Stimulated activated naive B cell treated with anti-CD40 and anti-IgM and Interleukin-4, amounts not matched to agents 10 μg/mL and 1 μg/mL and 100 μg/mL, for 72 hours (primary cell): ENCODE measurements at places on chromosomes 11 and 22.

GRCh38 chr11:75593286-75593915 is 31.3 kb downstream of the SERPINH1 start:
- no peak for DNase-seq

- no peak for DNase-seq
Measured at GRCh38 chr11:70568035-70568813, 169.9 kb downstream of the CTTN start.

DNA sequence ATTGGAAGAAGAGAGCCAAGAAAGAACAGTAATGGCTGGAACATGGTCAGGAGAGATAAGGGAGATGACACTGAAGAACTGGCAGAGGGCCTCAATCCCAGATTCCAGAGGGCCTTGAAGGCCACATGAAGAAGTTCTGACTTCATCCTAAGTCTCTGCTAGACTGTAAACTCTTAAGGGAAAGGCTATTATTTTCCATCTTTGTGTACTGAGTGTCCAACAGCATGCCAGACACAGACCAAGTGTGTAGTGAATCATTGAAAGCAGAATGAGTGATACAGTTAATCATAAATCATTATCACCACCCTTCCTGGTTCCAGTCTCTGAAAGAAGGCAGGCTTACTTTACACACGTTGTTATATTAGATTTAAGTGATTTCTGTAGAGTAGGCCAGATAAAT is 185.3 kb upstream of the C11orf87 start:
- DNase-seq = no peak

DNA sequence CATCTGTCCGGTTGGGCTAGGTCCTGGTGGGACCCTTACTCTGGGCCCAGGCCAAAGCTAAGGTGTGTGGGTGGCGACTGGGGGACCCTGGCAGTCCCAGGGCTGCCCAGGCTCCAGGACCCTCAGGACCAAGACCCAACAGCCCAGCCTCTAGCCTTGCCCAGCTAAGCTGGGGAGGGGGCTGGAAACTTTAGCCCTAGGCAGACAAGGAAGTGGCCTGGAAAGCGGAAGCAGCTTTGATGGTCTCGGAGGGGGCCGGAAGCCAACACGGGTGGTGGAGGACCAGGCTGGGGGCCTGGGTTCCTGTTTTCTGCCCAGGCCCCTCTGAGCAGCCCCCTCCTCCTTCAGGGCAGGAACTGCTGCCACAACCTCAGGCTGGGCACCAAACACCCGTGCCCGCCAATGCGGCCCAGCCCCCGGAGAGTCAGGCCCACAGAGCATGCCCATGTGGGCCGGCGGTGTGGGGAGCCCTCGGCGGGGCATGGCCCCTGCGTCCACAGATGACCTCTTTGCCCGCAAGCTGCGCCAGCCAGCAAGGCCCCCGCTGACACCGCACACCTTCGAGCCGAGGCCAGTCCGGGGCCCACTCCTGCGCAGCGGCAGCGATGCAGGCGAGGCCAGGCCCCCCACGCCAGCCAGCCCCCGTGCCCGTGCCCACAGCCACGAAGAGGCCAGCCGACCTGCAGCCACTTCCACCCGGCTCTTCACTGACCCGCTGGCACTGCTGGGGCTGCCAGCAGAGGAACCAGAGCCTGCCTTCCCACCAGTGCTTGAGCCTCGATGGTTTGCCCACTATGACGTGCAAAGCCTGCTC is 2.8 kb downstream of the SIPA1 start:
- DNase-seq = peak; percentile 54

DNA sequence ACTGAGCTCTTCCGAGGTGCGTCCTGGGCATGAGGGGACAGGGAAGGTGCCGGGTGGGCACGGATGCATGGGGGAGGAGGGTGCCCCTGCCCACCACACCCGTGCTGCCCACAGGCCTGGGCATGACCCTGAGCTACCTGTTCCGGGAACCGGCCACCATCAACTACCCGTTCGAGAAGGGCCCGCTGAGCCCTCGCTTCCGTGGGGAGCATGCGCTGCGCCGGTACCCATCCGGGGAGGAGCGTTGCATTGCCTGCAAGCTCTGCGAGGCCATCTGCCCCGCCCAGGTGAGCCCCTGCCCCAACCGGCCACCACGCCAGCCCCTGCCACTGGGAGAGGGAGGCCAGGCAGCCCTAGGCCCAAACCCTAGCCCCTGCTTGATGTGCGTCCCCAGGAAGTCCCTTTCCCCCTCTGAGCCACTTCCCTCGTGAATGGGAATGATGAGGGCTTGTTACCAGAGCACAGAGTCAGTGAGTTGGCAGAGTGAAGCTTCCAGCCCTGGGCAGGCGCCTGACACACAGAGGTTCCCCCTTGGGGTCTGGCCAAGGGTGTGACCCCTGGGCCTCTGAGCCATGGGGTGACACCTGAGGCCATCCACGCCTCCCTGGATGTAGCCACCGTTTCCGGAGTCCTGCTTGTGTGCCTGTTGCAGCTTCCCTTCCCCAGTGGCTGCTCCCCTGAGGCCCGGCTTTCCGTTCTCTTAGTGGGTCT is 2.7 kb downstream of the NDUFS8 start:
- no peak for DNase-seq

DNA sequence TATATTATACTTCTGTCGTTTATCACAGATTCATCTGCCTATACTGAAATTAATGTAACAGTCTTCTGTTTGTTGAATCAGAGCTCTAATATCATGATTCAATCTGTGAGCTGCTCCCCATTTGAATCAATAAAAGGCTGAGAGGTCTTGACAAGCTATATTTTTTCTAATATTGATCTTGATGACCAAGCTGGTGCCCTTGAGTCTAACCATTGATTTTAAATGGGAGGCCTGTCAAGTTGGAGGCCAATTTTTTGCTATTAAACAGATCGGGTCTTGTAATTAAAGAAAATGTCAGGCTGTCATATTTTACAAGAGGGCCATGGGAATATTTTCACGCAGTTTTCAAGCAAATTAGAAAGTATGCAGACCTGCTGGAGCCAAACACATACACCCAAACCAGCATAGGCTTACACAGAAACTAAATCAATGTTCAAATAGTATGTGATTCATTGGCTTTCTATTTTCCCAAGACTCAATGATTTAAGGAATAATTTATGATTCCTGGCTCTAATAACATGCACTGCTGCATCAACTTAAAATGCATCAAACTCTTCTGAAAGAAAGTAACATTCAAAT is 286.9 kb downstream of the CNTN5 start:
- no peak for DNase-seq

GRCh38 chr11:60988658-60989057 is 17.2 kb downstream of the CD6 start:
- no peak for DNase-seq

DNA sequence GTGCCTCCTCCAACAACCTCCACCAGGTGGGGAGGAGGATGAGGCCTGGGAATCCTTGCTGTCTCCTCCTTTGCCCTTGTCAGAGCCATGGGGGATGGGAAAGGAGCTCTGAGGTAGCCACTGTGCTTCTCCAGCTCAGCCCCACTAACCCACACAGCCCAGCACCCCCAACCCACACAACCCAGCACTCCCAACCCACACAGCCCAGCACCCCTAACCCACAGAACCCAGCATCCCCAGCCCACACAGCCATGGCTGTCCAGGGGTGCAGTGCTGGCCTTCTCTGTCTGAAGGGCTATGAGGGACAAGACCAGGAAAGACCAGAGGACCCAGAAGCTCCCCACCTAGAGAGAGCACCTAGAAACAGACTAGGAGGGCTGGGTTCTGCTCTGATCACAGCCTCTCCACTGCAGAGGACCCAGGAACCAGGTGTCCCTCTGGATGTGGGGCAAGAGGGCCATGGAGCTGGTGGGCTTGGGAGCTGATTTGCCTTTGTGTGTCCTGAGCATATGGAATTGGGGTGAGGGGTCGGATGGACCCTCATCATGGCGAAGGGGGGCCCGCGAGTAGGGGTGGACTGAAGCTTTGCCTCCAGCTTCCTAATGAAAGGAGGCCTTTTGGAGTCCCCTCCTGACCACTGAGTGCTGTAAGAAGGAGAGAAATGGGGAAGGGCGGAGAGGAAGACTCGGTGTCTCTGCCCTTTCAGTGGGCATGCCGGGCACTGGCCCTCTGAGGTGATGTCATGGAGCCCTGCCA is 117.6 kb upstream of the THY1 start:
- no peak for DNase-seq

DNA sequence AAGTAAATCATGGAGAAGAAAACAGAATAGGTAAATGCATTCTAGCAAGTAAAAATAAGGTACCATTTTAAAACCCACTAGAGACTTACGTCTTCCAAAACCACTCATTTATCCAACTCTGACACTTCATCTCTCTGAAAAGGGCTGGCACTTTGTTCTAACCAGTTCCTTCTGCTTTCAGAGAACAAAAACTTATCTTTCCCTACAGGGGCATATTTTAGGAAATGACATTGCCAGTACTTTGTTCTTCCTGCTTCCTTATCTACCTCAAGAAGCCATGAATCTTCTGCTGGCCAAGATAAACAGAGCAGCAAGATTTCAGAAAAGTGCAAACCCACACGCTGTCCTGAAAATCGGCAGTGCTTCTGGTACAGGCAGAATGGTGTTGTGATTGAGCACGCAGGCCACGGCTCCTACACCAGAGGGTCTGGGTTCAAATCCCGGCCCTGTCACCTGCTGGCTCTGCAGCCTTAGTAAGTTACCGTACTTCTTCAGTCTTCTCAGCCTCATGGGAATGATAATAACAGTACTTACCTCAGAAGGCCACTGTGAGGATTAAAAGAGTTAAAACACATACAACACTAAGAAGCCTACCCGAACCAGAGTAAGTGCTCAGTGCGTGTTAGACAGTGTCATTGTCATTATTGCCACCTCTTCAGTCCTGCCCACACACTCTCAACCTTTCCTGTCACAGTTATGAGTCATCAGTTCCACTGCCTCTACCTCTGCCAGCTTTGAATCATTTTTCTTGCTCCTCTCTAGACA is 11.0 kb downstream of the MPZL3 start:
- DNase-seq = peak; percentile 68

- DNase-seq = no peak
Measured at GRCh38 chr22:30381264-30381663, 5.9 kb downstream of the RNF215 start.

GRCh38 chr11:8204596-8204995 is 35.8 kb upstream of the RIC3 start:
- no peak for DNase-seq

- no peak for DNase-seq
Measured at GRCh38 chr11:122342089-122342744, 226.2 kb upstream of the BLID start.

- DNase-seq = no peak
Measured at GRCh38 chr22:22144858-22145257, 99.7 kb upstream of the VPREB1 start.

- DNase-seq = no peak
Measured at GRCh38 chr11:99333621-99334020, 312.9 kb downstream of the CNTN5 start.

DNA sequence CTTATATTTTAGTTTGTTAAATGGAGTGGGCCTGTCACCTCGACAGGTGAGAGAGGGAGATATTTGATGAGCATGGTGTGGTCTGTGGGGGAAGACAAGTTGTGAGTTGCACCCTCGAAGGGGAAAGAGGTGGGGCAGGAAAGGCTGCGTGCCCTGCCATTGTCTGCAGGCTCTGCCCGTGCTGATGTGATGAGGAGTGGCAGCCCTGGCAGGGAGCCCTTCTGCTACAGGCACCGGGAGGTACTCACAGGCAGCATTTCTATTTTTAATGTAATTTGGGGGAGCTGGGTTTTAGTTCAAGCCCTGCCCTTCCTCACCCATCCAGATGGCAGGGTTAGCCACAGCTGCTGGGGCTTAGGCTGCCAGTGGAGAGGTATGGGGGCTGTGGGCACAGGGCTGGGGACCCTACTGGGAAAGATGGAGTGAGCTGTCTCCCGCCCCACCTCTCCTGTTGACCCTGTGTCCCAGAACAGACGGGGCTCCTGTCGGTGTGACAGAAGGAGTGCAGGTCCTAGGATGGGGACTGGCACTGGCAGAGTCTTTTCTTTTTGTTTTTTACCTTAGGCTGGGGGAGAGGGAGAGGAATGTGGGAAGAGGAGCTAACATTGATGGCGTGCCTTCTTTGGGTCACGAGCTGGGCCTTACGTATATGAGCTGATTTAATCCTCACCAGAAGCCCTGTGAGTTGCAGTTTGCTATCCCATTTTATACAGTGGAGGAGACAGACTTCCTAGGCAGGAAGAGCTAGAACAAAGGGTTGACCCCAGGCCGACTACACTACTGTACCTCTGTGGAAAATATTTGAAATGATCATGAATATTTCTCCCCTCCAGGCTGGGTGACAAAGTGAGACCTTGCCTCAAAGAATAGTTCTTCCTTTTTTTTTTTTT is 51.6 kb downstream of the CEP164 start:
- no peak for DNase-seq

DNA sequence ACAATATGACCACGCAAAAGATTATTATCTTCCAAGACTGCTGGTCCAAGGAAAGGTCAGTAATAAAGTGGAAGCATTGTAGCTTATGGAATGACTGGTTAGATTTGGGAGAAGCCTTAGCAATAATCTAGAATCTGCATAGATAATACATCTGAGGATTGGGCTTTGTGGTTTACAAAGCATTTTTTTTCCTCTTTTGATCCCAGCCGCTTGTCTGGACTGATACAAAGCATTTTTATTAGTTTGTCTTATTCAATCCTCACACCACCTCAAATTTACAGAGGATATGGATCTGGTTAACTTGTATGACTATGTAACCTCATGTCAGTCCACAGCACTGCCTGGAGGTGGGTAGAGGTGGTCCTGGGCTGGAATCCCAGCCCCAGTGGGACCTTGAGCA is 990 bp upstream of the THRSP start:
- DNase-seq = no peak

- no peak for DNase-seq
Measured at GRCh38 chr11:63619967-63620366, 5.7 kb upstream of the PLAAT3 start.

- no peak for DNase-seq
Measured at GRCh38 chr11:9664276-9665171, 647 bp downstream of the SWAP70 start.

- no peak for DNase-seq
Measured at GRCh38 chr11:47724041-47724729, 9.0 kb upstream of the AGBL2 start.

GRCh38 chr11:62844154-62844553 is 4.8 kb upstream of the WDR74 start:
- no peak for DNase-seq

DNA sequence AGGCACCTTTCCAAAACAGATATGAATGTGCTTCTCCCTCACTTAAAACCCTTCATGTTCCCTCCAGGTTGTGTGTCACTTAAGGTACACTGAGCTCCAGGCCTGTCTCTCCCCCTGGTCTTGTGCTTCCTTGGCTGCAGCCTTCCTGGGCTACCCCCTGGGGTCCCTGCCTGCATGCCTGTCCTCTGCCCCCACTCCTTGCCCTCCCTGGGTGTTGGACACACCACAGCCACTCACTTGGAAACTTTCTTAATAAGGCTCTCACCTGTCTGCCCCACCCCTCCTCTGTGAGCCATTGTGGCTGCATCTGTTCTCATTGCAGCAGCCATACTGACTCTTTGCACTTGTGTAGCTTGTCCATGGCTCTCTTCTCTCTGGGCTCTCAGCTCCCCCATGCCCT is 60.6 kb downstream of the CABIN1 start:
- DNase-seq = no peak

GRCh38 chr11:130827451-130828377 is 88.6 kb downstream of the SNX19 start:
- no peak for DNase-seq
